NCI-H2107 (cell line): ENCODE measurements at places on chromosomes 12 and 14.

GRCh38 chr12:39380090-39380489 lies 62.8 kb downstream of the KIF21A start:
- DNase-seq: no peak

DNA sequence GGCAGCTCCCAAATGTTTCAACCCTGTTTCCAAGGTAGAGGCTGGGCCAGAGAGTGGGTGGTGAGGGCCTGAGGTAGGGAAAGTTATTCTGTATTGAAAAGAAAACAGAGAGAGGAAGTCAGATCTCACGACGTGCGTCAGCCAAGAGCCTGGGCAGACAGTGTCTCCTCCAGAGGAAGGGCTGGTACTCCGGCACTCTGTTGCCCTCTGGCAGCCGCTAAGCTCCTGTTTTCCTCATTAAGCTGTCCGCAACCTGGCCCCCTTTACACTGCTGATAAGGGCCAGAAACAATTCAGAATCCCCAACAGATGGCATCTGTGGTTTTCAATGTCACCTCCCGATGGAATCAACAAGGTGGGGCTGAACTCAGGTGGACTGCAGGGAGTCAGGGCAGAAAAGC lies 26.0 kb upstream of the LTBP2 start:
- no peak for DNase-seq

- no peak for DNase-seq
Observed at GRCh38 chr14:92968291-92969020, 45.5 kb downstream of the CHGA start.

DNA sequence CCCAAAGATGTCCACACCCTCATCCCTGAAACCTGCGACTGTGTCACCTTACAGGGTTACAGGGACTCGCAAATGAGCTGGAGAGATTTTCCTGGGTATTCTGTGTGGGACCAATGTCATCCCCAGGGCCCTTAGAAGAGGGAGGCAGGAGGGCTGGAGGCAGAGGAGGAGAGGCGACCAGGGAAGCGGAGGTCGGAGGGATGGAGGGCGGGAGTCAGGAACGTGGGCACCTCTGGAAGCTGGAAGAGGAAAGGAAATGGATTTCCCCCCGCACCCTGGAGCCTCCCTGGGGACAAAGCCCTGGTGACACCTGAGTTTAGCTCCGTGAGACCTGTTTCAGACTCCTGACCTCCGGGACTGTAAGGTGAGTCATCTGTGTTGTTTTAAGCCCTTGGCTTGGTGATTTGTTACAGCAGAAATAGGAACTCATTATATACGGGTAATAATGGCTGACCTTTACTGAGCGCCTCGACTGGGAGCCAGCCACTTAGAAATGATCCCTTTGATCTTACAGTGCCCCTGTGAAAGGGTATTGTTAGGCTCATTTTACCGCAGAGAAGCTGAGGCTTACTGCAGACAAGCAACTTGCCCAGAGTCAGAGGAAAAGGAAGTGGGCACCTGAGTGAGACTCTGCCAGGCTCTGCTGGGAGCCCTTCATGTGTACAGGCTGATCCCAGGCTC lies 29.3 kb upstream of the FZD10 start:
- DNase-seq: no peak

DNA sequence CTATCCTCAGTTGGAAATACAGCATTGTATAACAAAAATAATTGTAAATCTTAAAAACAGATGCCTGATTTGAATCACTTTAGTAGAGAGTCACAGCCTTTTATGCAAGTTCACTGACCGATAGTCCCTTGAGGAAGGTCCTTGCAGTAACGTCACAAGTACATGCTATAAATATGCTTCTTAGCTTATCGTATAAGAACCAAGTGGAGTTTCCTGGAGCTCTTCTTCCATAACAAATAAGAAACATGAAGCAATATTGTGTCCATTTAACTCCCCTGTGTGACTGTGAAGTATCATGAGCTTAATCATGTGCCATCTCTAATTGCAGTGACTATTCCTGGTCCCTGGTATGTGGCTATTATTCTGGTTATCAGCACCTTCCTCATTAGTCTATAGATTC lies 107.9 kb downstream of the SLC38A4 start:
- DNase-seq: no peak

DNA sequence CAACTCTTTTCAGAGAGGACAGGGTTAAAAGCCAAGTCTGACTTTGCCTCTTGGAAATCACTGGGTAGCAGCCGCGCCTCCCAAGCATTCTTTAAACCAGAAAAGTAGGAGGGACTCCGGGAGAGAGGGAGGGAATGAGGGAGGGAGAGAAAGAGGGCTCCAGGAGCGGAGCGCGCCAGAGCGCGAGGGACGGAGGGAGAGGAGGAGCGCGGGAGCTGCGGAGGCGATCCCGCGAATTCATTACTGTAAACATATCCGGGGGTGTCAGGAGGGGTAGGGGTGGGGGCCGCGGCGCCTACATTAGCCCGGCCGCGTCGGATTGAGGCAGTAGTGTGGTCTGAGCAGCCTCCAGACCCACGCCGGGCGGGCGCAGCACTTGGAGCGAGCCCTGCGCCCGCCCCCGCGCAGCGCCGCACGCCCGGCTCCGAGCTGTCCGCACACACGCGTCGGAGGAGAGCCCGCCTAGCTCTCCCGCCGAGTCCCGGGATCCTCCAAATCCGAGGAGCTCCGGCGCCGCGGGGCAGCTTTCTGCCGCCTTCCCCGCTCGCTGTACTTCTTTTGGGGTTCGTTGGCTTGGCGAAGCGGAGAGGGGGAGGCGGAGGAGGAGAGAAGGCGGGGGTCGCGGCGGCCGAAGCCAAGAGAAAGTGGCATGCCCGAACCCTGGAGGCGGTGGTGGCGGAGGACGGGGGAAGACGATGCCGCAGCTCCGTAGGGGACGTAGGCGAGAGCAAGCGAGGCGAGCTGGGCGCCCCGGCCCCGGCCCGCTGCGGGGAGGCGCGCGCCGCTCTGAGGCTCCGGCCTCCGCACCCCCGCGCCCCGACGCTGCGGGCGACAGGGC lies 3.3 kb downstream of the FLRT2 start:
- DNase-seq: no peak
